Fibroblast of lung (primary cell): ENCODE measurements at places on chromosomes 11 and 22.

DNA sequence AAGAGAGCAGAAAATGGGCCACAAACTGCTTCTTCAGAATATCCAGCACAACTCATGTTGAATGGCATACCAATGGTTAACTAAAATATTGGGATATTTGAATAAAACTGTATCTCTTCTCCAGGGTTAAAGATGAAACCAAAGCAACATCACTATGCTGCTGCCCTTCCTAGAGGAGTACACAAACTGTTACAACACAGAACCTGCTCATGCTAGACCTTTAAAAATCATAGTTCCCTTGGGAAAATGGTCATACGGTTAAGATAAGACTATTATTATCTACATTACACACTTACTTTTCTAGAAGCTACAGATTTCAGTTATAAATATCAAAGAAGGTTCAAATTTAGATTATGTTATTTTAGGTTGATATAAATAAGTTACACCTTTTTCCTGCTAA is 78.6 kb upstream of the TP53AIP1 start:
- no peak for DNase-seq

DNA sequence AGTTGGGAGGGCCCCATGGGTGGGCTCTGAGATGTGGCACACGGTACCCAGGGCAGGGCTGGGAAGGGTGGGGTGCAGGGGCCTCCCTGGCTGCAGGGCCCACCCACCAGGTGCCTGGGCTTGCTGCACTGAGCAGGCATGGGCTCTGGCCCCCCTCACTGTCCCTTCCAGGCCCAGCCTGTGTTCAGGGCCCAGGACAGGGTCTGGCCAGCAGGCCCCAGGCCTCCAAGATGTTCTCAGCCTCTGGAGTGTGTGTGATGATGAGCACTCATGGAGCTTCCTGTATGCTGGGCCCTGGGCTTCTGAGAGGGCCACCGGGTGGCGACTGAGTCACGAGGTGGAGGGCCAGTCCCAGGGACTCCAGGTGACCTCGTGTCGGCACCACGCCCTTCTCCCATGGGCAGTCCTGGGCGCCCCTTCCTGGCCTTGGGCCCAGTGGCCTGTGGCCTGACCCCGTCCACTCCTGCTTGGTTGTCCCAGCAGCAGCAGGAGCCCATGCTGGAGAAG is 55.9 kb upstream of the CCDC188 start:
- DNase-seq = no peak

- DNase-seq = no peak
Observed at GRCh38 chr22:50249341-50250248, 1.5 kb downstream of the HDAC10 start.

- no peak for DNase-seq
Observed at GRCh38 chr22:44391481-44392445, 79.0 kb upstream of the SHISAL1 start.

- peak; percentile 68 for DNase-seq
Observed at GRCh38 chr11:37504060-37504611, 906.1 kb upstream of the RAG2 start.

- DNase-seq = peak; percentile 21
Observed at GRCh38 chr11:27663326-27663725, 36.9 kb downstream of the BDNF start.

GRCh38 chr11:121740902-121741301 is 288.1 kb upstream of the SORL1-AS1 start:
- DNase-seq = no peak
